ENCODE measurements at places on chromosomes 1 and 21.
A peak's percentile ranks its signal among the peaks of the same experiment; 100 is the strongest.

DNA sequence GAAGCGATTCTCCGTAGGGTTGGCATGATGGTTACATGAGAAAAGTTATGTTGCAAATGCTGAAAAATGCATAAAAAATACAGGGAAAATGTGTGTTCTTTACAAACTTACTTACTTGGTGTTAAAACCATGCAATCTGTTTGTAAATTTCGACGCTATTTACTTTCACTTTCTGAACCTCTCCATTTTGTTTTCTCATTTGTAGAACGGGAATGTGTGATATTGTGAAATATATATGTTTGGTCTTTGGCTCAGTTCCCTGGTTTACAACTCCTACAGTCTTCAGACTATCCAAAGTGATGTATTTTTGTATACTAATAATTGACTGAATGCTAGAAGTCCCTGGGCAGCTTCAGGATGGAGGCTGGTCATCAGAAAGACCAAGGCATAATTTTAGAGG, 982.3 kb downstream of the ADGRL2 start:
- no peak for DNase-seq

- DNase-seq, result no peak
These were observed 52.5 kb downstream of the MRPL37 start for GRCh38 chr1:54252371-54252936.

DNA sequence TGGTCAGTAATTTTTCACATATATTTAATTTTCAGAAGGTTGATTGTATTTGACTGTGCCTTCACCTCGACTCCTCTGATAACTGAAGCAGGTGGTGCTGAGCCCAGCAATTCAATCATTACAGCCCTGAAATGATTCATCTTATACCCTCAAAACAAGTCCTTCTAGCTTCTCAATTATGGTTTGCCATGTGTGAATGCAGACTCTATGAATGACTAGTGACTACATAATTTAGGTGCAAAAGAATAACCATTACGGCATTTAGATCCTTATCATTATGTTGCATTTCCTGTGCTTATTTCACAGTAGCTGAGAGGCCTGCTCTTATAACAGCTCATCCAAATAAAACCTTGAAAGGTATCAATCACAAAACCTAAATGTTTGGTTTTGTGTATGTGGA, 54.0 kb upstream of the COL11A1 start:
- DNase-seq, result no peak

GRCh38 chr1:27596261-27596660, 7.7 kb downstream of the AHDC1 start:
- DNase-seq, result no peak

- no peak for DNase-seq
These were observed 67.2 kb downstream of the CD46 start for GRCh38 chr1:207818971-207819451.

DNA sequence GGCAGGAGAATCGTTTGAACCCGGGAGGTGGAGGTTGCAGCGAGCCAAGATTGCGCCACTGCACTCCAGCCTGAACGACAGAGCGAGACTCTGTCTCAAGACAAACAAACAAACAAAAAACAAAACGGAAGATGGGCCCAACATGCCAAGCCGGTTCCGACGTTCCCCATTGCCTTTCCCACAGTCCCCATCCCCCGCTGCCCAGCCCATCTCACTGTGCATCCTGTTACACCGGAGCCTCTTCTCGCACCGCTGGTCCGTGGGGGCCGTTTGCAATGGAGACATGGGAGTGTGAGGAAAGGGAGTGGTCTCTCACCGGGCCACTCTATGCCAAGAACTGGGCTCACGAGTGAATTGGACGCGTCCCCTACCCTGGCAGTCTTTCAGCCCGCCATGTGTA, 1.3 kb upstream of the CFAP74 start:
- no peak for DNase-seq

GRCh38 chr1:44801491-44802305, 1.5 kb downstream of the PLK3 start:
- DNase-seq, result peak; percentile 56

- DNase-seq, result no peak
These were observed 84.1 kb upstream of the SELENON start for GRCh38 chr1:25715888-25716287.

DNA sequence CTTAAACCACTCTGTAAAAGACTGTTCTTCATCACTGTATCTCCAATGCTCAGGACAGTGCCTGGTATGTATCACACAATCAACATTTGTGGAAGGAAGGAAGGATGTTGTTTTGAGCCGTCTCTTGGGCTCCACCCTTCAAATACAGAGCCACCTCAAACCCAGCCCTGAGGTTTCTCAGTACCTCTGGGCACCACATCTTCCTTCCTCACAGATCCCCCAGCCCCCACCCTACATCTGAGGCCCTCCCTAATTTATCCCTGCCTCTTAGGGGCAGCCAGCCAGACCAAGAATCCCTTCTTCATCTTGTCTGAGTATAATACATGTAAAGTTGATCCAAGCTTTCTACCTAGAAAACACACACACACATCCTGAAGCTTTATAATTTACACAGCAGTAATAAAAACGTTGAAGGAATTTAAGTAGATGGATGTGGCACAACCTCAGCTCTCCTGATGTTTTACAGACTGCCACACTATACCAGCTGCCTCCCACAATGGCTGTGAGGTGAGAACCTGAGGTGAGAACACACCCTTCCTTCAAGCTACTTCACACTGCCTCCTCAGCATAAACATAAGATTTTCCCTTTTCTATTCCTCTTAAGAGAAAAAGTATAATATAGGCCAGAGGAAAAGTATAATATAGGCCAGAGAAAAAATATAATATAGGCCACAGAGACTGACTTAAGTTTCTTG, 48.5 kb downstream of the CDC7 start:
- DNase-seq, result peak; percentile 58

DNA sequence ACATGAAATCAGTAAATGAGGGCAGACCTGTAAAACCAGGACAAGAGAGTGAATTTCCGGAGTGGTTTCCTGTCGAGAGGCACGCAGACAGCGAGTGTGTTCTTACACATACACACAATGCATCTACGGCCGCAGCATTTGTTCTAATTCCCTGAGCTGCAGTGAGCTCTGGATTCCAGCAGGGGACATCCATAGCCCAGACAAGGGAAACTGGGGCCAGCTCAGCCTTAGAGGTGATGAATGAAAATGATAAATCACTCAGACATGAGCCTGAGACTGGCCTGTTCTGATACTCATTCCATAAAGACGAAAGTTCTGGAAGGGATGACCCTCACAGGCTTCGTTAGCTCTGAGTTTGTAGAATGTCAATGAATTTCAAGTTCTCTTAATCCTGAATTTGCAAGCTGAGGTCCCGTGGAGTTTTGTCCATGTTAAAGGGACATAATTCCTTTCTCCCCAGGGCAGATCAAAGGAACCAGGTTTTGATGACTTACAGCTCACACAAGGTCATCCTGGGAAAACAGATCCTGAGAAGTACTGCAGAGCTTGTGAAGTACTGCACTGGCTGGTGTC, 207.9 kb upstream of the C1orf87 start:
- peak; percentile 6 for DNase-seq

- no peak for DNase-seq
These were observed 18.8 kb downstream of the SLC41A1 start for GRCh38 chr1:205794011-205794730.

DNA sequence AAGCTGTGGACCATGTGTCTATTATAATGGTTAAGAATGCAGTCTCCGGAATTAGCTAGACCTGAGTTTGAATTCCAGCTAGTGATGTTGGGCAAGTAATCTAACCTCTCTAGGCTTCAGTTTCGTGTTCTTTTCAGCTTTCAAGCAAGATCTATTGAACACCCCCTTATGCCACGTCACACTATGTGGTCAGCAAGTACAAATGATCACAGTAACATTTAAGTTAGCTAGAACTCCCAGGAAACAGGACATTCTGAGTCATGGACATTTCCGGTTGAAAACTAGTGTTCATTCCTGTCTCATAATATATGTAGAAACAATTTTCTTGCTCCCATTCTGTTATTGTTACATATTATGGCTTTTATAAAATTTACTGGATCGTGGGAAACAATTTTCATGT, 34.0 kb upstream of the NHLH2 start:
- no peak for DNase-seq

- no peak for DNase-seq
These were observed 22.5 kb upstream of the KCNE1 start for GRCh38 chr21:34534522-34534921.

DNA sequence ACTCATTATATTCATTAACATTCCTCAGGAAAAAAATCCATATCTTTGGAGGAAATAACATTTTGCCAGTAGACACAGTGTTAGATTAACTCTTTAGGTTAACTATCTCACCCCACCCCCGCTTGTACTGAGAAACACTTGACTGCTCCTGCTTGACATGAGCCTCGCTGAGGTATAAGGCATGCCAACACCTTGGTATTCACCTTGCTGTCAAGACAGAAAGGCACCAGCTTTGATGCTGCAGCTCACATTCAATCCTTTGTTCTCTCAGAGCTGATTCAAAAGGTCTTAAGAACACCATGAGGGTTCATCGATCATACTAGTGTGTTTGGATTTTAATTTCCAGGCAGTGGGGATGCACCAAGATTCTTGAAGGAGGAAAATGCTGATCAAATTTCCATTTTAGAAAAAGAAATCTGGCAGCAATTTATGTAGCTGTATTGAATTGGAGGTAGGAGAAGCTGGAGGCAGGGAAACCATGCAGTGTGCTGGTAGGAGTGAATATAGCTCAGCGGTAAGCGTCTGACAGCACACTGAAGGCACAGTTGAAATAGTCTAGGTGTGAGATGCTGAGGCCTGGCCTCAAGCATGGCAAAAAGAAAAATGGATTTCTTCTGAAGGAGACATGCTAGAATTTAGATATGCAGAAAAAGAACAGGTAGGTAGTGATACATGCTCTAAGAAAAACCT, 108.0 kb upstream of the ST6GALNAC5 start:
- DNase-seq, result no peak

DNA sequence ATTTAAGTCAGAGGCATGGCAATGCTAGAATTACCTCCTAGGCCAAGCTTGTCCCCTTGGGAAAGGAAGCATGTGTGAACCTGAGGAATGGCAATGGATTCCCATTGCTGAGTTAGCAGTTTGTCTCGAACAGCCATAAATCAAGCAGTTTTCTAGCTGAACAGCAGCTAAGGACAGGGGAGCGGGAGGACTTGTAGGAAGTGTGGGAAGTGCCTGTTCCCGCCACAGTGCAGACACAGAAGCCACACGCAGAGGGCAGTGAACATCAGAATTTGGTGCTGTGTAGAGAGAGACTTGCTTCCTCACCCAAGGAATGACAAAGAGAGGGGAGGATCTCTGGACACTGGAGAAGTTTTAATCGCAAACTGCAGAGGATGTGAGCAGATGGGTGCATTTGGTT, 3.8 kb downstream of the PHGDH start:
- DNase-seq, result no peak

Data from CD4-positive, alpha-beta T cell treated with Interleukin-10 for 1 hour (primary cell).